Progenitor cell of endocrine pancreas (in vitro differentiated cells): ENCODE measurements at places on chromosomes 16 and 17.

GRCh38 chr17:15886804-15887203, 58.1 kb upstream of the ADORA2B start:
- DNase-seq = no peak
- no peak overlapping the region for H3K27ac ChIP-seq
- H3K36me3 ChIP-seq = no peaks in the 10 kb centered on the region
- no peak overlapping the region for H3K4me3 ChIP-seq
- no peaks in the 10 kb centered on the region for H3K4me1 ChIP-seq

DNA sequence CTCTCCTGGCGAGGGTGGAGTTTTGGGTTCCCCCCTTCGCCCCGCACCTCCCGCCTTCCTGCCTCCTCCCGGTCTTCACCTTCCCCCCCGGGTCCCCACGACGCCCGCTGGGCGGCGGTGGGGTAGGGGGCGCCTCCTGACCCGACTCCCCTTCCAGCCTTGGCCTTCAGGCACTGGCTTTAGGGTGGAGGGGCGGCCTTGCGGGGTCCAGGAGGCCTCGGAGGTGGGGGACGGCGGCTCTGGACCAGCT, 2.4 kb downstream of the SLC16A3 start:
- H3K27ac ChIP-seq = no peak overlapping the region
- no peaks in the 10 kb centered on the region for H3K36me3 ChIP-seq
- H3K27me3 ChIP-seq = peaks cover 7% of the 10 kb centered on the region
- no peak overlapping the region for H3K4me3 ChIP-seq
- no peak for DNase-seq

DNA sequence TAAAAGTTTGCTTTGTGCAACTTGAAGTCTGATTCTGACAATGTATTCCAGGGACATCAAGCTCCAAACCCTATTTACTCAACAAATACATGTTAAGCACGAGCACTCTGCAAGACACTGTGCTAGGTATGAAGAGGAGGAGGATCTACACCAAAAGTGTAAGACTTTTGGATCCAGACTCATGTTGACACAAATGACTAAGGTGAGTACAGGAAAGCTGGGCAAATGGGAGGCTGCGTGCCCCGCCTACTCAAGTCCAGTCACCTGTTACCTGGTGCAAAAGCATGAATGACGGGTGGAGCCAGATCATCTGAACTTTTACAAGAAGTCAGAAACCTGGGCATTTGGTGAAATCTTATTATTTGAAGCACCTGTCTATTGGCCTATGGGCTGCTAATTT, 120.7 kb downstream of the ABCC12 start:
- H3K27me3 ChIP-seq = no peaks in the 10 kb centered on the region
- no peaks in the 10 kb centered on the region for H3K36me3 ChIP-seq
- DNase-seq = no peak
- H3K4me3 ChIP-seq = no peak overlapping the region

- DNase-seq = peak; percentile 42
- peak overlapping the region; percentile 95 for H3K27ac ChIP-seq
- peaks cover 35% of the 10 kb centered on the region for H3K4me1 ChIP-seq
- H3K27me3 ChIP-seq = no peaks in the 10 kb centered on the region
- peak overlapping the region; percentile 29 for H3K4me3 ChIP-seq
Measured at GRCh38 chr17:79993390-79994227, 42.1 kb downstream of the TBC1D16 start.

DNA sequence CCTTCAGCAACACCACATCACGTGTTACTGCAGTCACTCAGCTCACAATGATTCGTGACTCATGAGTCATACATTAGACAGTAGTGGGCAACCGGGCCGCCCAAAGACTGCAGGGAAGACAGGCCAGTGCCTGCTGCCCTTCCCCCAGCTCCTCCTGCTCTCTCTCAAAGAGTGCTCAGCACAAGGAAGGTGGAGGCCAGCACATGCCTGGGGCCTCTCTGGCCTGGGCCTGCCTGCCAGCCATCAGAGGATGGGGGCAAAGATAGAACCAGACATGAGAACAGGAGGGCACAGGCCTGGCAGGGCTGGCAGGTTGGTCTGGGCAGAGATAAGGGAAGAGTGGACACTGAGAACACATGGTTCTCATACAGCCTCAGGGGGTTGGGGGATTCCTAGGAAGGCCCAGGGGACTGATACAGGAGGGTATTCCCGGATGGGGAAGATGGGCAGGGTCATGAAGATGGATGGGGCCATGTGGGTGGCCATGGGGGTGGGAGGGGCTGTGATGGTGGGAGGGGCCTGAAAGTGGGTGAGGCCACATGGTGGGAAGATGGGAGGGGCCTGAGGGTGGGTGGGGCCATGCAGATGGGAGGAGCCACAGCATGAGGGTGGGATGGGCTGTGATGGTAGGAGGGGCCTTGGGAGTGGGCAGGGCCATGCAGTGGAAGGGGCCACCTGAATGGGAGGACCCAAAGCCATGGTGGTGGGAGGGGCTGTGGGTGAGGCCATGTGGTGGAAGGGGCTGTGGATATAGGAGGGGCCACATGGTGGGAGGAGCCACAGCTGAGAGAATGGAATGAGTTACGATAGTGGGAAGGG, 29.0 kb downstream of the KATNB1 start:
- peaks cover 8% of the 10 kb centered on the region for H3K36me3 ChIP-seq
- no peak overlapping the region for H3K27ac ChIP-seq
- H3K4me3 ChIP-seq = no peak overlapping the region
- no peak for DNase-seq

GRCh38 chr17:40516581-40517285, 15.3 kb upstream of the TNS4 start:
- no peak overlapping the region for H3K27ac ChIP-seq
- DNase-seq = no peak
- H3K36me3 ChIP-seq = no peaks in the 10 kb centered on the region
- no peak overlapping the region for H3K4me3 ChIP-seq

GRCh38 chr17:30568117-30568430, 90.9 kb downstream of the GOSR1 start:
- H3K4me1 ChIP-seq = peaks cover 3% of the 10 kb centered on the region
- H3K36me3 ChIP-seq = no peaks in the 10 kb centered on the region
- H3K27ac ChIP-seq = no peak overlapping the region
- no peak overlapping the region for H3K4me3 ChIP-seq
- no peak for DNase-seq

- H3K4me1 ChIP-seq = peaks cover 14% of the 10 kb centered on the region
- H3K27ac ChIP-seq = peak overlapping the region; percentile 70
- no peak for DNase-seq
Measured at GRCh38 chr17:37605813-37606505, 3.3 kb downstream of the SYNRG start.

- H3K27me3 ChIP-seq = no peaks in the 10 kb centered on the region
- peak overlapping the region; percentile 100 for H3K27ac ChIP-seq
- DNase-seq = no peak
- peaks cover 8% of the 10 kb centered on the region for H3K36me3 ChIP-seq
Measured at GRCh38 chr17:32349503-32349853, 479 bp upstream of the ZNF207 start.

DNA sequence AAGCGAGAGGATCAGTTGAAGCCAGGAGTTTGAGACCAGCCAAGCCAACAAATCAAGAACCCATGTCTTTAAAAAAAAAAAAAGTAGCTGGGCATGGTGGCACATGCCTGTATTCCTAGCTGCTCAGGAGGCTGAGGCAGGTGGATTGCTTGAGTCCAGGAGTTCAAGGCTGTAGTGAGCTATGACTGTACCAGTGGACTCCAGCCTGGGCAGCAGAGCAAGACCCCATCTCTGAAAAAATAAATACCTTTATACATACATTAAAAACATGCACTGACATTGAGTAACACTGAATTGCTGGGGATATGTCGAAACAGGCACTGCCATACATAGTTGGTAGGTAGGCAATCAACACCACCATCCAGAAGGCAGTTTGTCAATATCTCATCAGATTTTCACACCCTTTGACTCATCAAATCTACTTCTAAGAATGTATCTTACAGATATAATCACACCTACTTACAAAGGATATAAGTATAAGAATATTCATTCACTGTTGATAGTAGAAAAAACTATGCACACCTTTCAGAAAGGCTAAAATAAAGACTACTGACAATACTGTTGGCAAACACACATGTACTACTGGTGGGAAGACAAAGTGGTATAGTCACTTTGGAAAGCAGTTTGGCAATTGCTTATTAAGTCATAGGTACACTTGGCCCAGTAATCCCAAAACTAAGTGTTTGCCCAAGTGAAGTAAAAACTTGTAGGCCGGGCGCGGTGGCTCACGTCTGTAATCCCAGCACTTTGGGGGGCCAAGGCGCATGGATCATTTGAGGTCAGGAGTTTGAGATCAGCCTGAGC, 6.4 kb upstream of the CEP20 start:
- no peak for DNase-seq
- H3K36me3 ChIP-seq = no peaks in the 10 kb centered on the region
- no peaks in the 10 kb centered on the region for H3K27me3 ChIP-seq
- no peak overlapping the region for H3K4me3 ChIP-seq

DNA sequence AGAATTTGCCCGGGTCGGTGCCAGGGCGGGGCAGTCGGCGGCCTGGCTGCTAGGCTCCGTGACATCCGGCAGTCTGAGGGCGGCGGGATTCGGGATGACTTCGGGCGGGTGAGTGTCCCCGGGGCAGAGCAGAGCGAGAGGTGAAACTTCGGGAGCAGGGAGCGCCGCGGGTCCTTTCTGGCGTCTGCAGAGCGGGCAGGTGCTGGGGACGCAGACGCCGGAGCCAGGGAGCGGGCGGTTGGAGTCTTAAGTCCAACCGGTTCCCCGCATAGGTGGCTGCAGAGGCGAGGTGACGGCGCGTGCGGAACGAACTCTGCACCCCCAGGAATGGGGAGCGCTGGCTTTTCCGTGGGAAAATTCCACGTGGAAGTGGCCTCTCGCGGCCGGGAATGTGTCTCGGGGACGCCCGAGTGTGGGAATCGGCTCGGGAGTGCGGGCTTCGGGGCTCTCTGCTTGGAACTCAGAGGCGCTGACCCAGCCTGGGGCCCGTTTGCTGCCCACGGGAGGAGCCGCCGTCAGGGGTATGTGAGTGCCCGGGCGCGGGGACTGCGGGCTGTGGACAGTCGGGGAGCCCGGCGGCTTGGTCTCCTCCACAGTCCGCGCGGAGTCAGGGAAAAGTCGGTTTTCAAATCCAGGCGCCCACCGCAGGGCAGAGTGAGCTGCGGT, at the start of gene B4GALNT2:
Gene B4GALNT2, plus strand, starts transcription at position 71 of the 666 bp plus-strand sequence. Its CDS starts 24 bp downstream, at position 95.
- peak within 1 kb of the TSS; percentile 70 for H3K4me3 ChIP-seq
- H3K27ac ChIP-seq = peak within 1 kb of the TSS; percentile 82
- peak; percentile 22 for DNase-seq

- no peaks in the 10 kb centered on the region for H3K27me3 ChIP-seq
- peak overlapping the region; percentile 97 for H3K27ac ChIP-seq
- H3K4me1 ChIP-seq = peaks cover 4% of the 10 kb centered on the region
- H3K36me3 ChIP-seq = no peaks in the 10 kb centered on the region
Measured at GRCh38 chr17:27353033-27353460, 59.1 kb downstream of the WSB1 start.

GRCh38 chr17:67180275-67180674, 64.7 kb downstream of the HELZ start:
- no peak overlapping the region for H3K27ac ChIP-seq
- peaks cover 13% of the 10 kb centered on the region for H3K4me1 ChIP-seq
- peaks cover 15% of the 10 kb centered on the region for H3K36me3 ChIP-seq
- H3K4me3 ChIP-seq = no peak overlapping the region

DNA sequence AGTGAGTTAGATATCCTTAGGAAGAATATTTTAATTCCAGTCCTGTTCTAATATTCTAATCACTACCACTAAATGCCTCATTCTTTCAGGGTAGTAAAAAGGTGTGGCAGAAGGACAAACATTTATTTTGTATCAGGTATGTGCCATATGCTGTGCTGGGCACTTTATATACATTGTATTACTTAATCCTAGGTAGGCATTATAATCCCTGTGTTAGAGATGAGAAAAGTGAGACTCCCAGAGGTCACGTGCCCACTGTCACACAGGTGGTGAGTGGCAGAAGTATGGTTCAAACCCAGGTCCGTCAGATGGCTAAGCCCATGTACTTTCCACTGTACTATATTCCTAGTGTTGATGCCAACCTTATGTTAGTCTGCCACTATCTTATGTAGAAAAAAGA, 104.7 kb upstream of the NOG start:
- H3K4me3 ChIP-seq = no peak overlapping the region
- H3K36me3 ChIP-seq = no peaks in the 10 kb centered on the region
- peaks cover 9% of the 10 kb centered on the region for H3K27me3 ChIP-seq
- no peaks in the 10 kb centered on the region for H3K4me1 ChIP-seq
- H3K27ac ChIP-seq = no peak overlapping the region
- DNase-seq = no peak

- no peak for DNase-seq
- H3K4me1 ChIP-seq = no peaks in the 10 kb centered on the region
- no peak overlapping the region for H3K4me3 ChIP-seq
- H3K36me3 ChIP-seq = no peaks in the 10 kb centered on the region
- H3K27me3 ChIP-seq = peaks cover 37% of the 10 kb centered on the region
- H3K27ac ChIP-seq = no peak overlapping the region
Measured at GRCh38 chr16:71337631-71338030, 20.9 kb upstream of the CALB2 start.

GRCh38 chr17:51251010-51251409, 8.8 kb downstream of the MBTD1 start:
- no peak for DNase-seq
- H3K36me3 ChIP-seq = peaks cover 49% of the 10 kb centered on the region
- H3K27ac ChIP-seq = peak overlapping the region; percentile 34
- H3K4me3 ChIP-seq = no peak overlapping the region
- no peaks in the 10 kb centered on the region for H3K27me3 ChIP-seq

GRCh38 chr17:8821446-8822105, 22.4 kb upstream of the MFSD6L start:
- DNase-seq = no peak
- H3K27ac ChIP-seq = no peak overlapping the region
- H3K4me1 ChIP-seq = no peaks in the 10 kb centered on the region
- no peak overlapping the region for H3K4me3 ChIP-seq

DNA sequence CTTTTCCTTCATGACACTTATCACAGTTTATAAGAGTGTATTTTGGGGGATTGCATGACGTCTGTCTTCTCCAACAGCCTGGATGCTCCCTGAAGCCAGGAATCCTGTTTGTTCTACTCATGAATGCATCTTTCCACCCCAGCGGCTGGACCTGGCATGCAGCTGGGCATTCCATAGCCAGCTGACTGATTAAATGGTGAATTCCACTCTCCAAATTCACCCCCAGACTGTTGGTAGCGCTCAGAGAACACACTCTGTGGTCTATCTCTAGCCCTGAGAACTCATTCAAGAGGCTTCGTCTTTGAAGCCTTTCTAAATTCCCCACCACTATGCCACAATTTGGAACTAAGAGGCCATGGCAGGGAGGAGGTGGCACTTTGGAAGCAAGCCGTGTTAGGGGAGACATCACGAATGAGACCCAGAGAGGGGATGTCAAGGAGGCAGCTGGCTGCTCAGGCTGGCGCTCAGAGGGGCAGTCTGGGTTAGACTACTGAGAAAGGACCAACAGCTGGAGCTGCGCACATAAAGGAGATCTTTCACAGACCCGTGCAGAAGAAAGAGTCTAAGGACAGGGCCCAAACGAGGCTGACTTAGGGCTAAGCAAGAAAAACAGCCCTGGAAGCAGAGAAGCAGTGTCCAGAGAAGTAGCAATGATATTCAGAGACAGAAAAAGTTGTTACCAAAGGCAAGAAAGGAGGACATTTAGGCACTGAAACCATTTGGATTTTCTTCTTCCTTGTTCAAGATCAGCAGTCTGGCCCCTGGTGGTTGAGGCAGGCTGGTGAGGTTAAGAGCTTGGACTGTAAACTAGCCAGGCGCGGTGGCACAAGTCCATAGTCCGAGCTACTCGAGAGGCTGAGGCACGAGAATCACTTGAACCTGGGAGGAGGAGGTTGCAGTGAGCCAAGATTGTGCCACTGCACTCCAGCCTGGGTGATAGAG, 42.4 kb upstream of the ZNF629 start:
- H3K4me1 ChIP-seq = no peaks in the 10 kb centered on the region
- no peak overlapping the region for H3K4me3 ChIP-seq
- no peak for DNase-seq
